PC-9 (cell line): ENCODE measurements at places on chromosomes 2 and 18. TPM values are rescaled to one million over a fixed set of nuclear protein-coding genes. Genes with fewer than 3 reads are reported as not detected.

Gene POLR1B
- 27.7 and 30.0 TPM in 2 replicates for total RNA-seq

DNA sequence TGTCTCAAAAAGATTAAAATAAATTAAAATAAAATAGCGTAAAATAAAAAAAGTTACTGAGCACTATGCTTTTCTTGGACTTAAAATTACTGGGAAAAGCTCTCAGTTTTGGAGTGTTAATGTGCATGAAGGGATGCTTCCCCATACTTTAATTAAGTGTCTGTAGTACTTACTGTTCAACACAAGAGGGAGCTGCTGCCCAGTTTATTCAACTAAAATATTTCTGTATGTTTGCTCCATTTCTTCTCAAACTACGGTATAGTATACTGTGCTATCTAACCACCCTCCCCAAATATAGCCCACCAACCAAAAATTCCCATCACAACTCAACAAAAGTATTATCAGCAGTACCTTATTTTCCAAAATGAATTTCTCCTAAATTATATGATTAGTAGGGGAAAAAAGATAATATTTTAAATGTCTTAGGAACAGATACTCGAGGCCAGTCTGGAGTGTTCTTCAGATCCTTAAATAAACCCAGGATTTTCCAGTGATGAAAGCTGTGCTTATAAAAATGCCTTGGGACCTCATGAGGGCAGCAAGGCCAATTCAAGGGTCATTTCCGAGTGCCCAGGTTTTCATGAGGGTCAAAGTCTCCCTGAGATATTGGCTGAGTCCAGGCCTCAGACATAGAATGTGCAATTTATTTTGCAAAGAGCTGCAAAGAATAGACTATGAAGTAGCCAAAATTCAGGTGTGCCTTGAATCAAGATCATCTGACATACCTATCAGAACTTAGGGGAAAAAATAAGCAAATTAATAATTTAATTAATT, 64.1 kb downstream of the CHRNA1 start:
- no peak for DNase-seq
- H3K4me3 ChIP-seq: no peak overlapping the region
- H3K27ac ChIP-seq: no peak overlapping the region

DNA sequence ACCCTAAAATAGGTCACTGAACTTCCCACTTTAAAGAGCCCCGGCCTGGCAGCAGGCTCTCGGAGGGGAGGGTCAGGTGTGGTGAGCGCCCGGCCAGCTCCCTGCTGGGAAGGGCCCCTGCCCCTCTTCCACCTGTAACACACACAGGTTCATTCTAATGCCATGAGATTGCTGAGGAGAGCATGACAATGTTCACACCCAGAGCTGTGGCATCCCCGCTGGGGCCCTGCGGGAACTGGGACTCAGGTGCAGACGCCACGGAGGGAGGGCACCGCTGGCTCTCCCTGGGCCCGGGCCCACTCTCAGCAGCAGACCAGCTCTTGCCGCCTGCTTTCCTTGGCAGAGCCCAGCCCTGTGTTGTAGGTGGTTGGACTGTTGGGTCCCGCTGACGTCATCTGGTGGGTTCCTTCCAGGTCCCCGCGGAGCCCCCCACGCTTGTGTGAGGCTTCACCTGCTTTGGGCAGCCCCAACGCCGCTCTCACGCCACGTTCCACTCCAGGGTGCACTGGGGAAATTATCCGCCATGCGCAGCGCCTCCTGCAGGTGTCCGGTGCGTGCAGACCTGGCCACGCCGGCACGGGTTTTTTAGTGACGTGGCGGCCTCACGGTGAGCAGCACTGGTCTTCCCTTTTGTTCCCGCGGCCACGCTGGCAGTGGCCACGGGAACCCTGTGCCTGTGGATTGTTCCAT, 50.4 kb upstream of the KCNG2 start:
- no peaks in the 10 kb centered on the region for H3K4me1 ChIP-seq
- H3K4me3 ChIP-seq: no peak overlapping the region
- no peak for DNase-seq
- H3K27ac ChIP-seq: no peak overlapping the region
- no peaks in the 10 kb centered on the region for H3K27me3 ChIP-seq

- no peaks in the 10 kb centered on the region for H3K36me3 ChIP-seq
- H3K27me3 ChIP-seq: no peaks in the 10 kb centered on the region
- no peak for DNase-seq
- no peak overlapping the region for H3K27ac ChIP-seq
Observed at GRCh38 chr2:68798569-68798968, 64.0 kb downstream of the ARHGAP25 start.

Gene CYP27C1
- 0.94 and 1.6 TPM in 2 replicates for total RNA-seq

Gene C1QL2
- not detected in 2 replicates for total RNA-seq

Gene PMAIP1
- 16.5 and 17.0 TPM in 2 replicates for total RNA-seq

Gene CFAP53
- total RNA-seq: 1.9 and 2.1 TPM in 2 replicates

Gene OTOS
- not detected in 2 replicates for total RNA-seq

Gene LTBP1
- 10.3 and 10.4 TPM in 2 replicates for total RNA-seq

Gene POTEC
- total RNA-seq: not detected in 2 replicates

DNA sequence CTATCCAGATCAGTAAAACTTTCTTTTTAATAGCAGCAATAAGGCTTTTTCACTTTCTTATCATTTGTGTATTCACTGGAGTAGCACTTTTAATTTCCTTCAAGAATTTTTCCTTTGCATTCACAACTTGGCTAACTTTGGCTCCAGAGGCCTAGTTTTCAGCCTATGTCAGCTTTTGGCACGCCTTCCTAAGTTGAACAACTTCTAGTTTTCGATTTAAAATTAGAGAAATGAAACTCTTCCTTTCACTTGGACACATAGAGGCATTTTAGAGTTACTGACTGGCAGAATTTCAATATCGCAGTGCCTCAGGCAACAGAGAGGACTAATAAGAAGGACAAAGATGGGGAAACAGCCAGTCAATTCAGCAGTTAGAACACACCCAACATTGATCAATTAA, 577.4 kb downstream of the DSC3 start:
- H3K36me3 ChIP-seq: no peaks in the 10 kb centered on the region
- no peak overlapping the region for H3K27ac ChIP-seq
- H3K27me3 ChIP-seq: no peaks in the 10 kb centered on the region

GRCh38 chr2:37637190-37637860, 34.1 kb downstream of the CDC42EP3 start:
- no peak for DNase-seq
- 0 out of 2 replicates have a peak, but pooled peaks cover 7% of the 10 kb centered on the region for H3K36me3 ChIP-seq
- H3K4me1 ChIP-seq: no peaks in the 10 kb centered on the region
- H3K27ac ChIP-seq: no peak overlapping the region
- no peaks in the 10 kb centered on the region for H3K27me3 ChIP-seq
- no peak overlapping the region for H3K4me3 ChIP-seq

- no peaks in the 10 kb centered on the region for H3K36me3 ChIP-seq
- H3K4me3 ChIP-seq: no peak overlapping the region
- no peak for DNase-seq
- no peak overlapping the region for H3K27ac ChIP-seq
- no peaks in the 10 kb centered on the region for H3K4me1 ChIP-seq
- no peaks in the 10 kb centered on the region for H3K27me3 ChIP-seq
Observed at GRCh38 chr2:69031466-69031865, 18.5 kb downstream of the ANTXR1 start.

DNA sequence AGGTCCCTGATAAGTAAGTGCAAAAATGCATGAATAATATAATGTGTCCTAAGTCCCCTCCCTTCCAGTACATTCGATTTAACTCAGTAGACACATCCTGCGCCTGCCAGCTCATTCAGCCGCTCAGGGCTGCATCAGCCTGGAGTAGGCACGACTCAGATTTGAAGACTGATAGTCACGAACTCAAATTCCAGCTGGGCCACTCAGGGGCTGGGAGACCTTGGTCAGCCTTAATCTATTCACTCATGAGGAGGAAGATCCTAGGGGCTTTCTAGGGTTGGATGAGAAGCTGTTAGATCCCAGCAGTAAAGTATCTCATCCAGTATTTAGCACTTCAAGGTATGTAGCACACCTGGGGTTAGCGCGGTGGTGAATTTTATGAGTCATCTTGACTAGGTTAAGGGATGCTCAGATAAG, 98.9 kb upstream of the ODC1 start:
- H3K27me3 ChIP-seq: no peaks in the 10 kb centered on the region
- DNase-seq: peak; percentile 98
- peak overlapping the region; percentile 69 for H3K27ac ChIP-seq
- peaks cover 40% of the 10 kb centered on the region for H3K4me1 ChIP-seq

Gene KIAA2012
- total RNA-seq: not detected in 2 replicates
